ENCODE measurements at places on chromosomes 6 and 20. TPM values are rescaled to one million over a fixed set of nuclear protein-coding genes. Genes with fewer than 3 reads are reported as not detected.
A peak's percentile ranks its signal among the peaks of the same experiment; 100 is the strongest.

DNA sequence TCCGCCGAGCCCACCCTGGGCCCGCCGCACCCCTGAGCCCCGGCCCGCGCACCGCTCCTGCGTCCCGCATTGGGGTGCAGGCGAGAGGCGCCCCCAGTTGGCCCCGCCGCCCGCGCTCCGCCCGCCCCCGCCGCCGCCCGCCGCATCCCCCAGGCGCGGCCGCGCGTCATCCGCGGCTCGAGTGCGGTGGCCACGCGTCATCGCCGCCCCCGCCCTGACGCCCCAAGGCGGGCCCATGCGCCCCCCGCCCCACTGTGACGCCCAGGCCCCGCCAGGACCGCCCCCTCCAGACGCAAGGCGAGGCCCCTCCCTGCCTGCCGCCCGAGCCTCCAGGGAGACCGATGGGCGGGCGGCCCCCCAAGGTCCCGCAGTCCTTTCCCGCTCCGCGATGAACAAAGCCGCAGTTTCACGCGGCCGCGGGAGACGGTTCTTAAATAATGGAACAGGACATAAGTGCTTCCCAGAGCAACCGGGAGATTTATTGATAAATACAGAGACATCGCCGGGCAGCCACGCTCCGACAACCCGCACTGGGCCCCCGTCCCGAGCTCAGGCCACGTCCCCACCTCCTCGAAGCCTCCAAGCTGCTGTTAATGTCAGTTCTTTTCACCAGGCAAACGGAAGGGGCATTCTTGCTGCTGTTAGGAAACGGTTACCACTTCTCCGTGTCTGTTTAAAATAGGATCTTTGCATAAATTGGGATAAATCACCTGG is at the start of gene ANKRD60:
ANKRD60 (minus strand) TSS at position 170 of the 714 bp plus-strand sequence; CDS start at position 170, 0 bp downstream.
- H3K4me3 ChIP-seq: peak within 1 kb of the TSS; percentile 11
- H3K4me1 ChIP-seq: no peaks in the 10 kb centered on the region
- DNase-seq: peak; percentile 33
- H3K27ac ChIP-seq: no peak within 1 kb of the TSS
- peaks cover 5% of the 10 kb centered on the region for H3K27me3 ChIP-seq

GRCh38 chr6:93858213-93858612 is 438.9 kb upstream of the EPHA7 start:
- no peak for DNase-seq
- H3K4me3 ChIP-seq: no peak overlapping the region
- H3K36me3 ChIP-seq: no peaks in the 10 kb centered on the region

FILIP1 gene
- 4.7 TPM for total RNA-seq

GRCh38 chr6:11824986-11825385 is 46.4 kb upstream of the ADTRP start:
- no peaks in the 10 kb centered on the region for H3K27me3 ChIP-seq
- DNase-seq: no peak
- no peak overlapping the region for H3K27ac ChIP-seq
- H3K4me3 ChIP-seq: no peak overlapping the region

DNA sequence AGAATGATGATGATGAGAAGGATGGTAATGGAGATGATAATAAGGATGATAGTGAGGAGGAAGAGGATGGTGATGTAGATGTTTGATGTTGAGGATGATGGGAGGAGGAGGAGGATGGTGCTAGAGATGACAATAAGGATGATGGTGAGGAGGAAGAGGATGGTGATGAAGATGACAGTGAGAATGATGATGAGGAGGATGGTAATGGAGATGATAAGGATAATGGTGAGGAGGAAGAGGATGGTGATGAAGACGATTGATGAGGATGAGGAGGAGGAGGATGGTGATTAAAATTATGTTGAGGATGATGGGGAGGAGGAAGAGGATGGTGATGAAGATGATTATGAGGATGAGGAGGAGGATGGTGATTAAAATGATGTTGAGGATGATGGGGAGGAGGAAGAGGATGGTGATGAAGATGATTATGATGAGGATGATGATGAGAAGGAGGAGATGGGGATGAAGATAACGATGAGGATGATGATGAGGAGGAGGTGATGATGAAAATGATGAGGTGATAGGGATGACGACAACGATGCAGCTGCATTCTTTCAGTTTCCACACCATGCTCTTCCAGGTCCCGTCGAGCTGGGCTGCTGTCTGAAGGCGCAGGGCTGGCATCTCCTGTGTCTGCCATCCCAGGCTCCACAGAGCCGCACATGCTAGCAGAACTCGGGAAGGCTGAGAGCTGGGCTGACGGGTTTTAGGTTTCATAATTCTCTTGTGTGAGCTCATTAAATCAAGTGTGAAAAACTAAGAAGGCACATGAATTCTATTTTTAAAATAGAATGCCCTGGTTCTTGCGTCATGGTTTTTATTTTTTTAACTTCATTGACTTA is 274.9 kb downstream of the SMOC2 start:
- H3K4me1 ChIP-seq: no peaks in the 10 kb centered on the region
- H3K36me3 ChIP-seq: no peaks in the 10 kb centered on the region
- no peak overlapping the region for H3K27ac ChIP-seq

IMPG1 gene
- total RNA-seq: not detected

DNA sequence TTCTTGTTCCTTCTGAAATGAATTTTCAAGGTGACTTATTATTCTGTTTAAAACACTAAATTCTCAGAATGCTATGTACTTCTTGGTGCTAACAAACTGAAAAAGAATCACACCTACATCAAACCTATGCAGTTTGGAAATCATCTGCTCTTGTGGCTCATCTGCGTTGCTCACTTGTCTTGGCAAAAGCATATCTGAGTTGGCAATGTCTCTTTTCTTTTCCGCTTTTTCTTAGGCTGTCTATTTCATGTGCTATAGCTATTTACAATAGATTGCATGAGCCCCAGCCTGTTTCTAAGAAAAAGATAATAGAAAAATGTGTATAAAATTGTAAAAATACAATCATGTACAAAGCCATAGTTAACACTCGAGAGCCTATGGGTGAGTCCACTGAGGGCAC is 348.9 kb upstream of the AGPAT4 start:
- no peaks in the 10 kb centered on the region for H3K4me1 ChIP-seq
- H3K27ac ChIP-seq: no peak overlapping the region
- no peak overlapping the region for H3K4me3 ChIP-seq
- no peak for DNase-seq

Measured in uterus (tissue), 4 donors.